Activated CD4-positive, alpha-beta memory T cell treated with anti-CD3 and anti-CD28 coated beads, Interleukin-2, amount 10 ng/mL, durations not matched to agents 7 days and 5 days (primary cell): ENCODE measurements at places on chromosomes 3 and 15. TPM values are rescaled to one million over a fixed set of nuclear protein-coding genes. Genes with fewer than 3 reads are reported as not detected.

Gene ZNF654
- 26.5 TPM for total RNA-seq

Gene EXD1
- total RNA-seq, result not detected

DNA sequence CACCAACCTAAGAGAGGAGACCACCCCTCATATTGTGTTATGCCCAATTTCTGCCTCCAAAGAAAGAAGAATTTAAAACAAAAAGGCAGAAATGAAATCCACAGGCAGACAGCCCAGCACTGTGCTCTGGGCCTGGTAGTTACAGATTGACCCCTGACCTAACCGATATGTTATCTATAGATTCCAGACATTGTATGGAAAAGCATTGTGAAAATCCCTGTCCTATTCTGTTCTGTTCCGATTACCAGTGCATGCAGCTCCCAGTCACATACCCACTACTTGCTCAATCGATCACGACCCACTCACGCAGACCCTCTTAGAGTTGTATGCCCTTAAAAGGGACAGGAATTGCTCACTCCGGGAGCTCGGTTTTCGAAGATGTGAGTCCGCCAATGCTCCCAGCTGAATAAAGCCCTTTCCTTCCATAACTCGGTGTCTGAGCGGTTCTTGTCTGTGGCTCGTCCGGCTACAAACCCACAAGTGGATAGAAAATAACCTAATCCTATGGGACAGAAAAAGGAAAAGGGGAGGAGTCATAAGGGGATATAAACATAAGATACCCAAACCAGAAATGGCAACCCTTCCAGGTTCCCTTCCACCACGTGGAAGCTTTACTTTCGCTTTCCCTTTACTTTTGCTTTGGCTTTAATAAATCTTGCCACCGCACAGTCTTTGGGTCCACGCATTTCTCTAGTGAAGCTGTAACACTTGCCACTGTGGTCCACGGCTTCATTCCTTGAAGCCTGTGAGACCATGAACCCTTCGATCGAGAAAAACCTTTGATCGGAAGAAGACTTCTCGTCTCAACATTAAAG, 1.7 kb upstream of the CFAP91 start:
- H3K4me1 ChIP-seq, result peaks cover 37% of the 10 kb centered on the region
- no peak for DNase-seq
- H3K4me3 ChIP-seq, result no peak overlapping the region
- H3K36me3 ChIP-seq, result peaks cover 6% of the 10 kb centered on the region
- peaks cover 16% of the 10 kb centered on the region for H3K27me3 ChIP-seq

DNA sequence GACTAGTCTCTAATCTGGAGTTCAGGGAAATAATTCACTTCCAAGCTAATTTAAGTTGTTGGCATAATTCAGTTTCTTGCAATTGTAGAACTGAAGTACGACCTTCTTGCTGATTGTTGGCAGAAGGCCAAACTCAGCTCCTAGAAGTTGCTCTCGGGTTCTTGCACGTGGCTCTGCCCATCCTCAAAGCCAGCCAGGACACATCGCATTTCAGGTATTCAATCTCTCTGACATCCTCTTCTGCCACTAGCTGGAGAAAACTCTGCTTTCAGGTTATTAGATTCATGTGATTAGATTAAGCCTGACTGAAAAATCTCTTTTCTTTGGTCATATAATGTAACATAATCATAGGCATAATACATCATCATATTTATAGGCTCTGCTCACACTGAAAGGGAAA, 362.0 kb downstream of the ZPLD1 start:
- no peak overlapping the region for H3K27ac ChIP-seq
- H3K4me1 ChIP-seq, result no peaks in the 10 kb centered on the region
- no peak overlapping the region for H3K4me3 ChIP-seq
- no peaks in the 10 kb centered on the region for H3K27me3 ChIP-seq

DNA sequence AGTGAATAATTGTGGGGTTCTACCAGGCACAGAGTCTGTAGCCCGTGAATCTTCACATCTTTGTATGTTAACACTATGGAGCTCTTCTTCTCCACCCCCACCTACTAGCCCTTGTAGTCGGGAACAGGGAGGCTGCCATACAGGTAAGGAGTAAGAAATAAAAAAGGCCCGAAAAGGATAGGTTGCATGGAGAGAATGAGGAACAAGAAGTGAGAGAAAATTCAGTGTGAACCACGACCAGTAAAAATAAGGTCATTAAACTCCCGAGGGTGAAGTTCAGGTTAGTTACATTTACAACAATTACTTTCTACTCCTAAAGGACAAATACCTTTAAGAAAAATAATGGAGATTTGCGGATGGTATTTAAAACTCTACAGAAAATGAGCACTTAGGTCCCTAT, 53.3 kb downstream of the OSBPL10 start:
- H3K36me3 ChIP-seq, result no peaks in the 10 kb centered on the region
- peaks cover 4% of the 10 kb centered on the region for H3K4me1 ChIP-seq
- H3K4me3 ChIP-seq, result no peak overlapping the region
- H3K27me3 ChIP-seq, result no peaks in the 10 kb centered on the region
- no peak overlapping the region for H3K27ac ChIP-seq
- no peak for DNase-seq

DNA sequence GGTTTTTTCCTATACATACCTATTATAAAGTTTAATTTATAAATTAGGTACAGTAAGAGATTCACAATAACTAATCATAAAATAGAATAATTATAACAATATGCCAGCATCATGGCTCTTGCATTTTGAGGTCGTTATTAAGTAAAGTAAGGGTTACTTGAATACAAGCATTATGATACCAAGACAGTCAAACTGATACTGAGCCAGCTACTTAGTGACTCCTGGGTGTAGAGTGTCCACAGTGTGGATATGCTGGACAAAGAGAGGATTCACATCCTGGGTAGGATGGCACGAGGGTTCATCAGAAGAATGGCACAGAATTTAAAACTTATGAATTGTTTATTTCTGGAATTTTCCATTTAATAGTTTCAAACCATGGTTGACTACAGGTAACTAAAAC, 157.2 kb upstream of the IL12A start:
- no peaks in the 10 kb centered on the region for H3K4me1 ChIP-seq
- H3K27me3 ChIP-seq, result peaks cover 2% of the 10 kb centered on the region

GRCh38 chr15:39114690-39115378, 466.0 kb upstream of the THBS1 start:
- no peak overlapping the region for H3K4me3 ChIP-seq
- no peaks in the 10 kb centered on the region for H3K36me3 ChIP-seq

DNA sequence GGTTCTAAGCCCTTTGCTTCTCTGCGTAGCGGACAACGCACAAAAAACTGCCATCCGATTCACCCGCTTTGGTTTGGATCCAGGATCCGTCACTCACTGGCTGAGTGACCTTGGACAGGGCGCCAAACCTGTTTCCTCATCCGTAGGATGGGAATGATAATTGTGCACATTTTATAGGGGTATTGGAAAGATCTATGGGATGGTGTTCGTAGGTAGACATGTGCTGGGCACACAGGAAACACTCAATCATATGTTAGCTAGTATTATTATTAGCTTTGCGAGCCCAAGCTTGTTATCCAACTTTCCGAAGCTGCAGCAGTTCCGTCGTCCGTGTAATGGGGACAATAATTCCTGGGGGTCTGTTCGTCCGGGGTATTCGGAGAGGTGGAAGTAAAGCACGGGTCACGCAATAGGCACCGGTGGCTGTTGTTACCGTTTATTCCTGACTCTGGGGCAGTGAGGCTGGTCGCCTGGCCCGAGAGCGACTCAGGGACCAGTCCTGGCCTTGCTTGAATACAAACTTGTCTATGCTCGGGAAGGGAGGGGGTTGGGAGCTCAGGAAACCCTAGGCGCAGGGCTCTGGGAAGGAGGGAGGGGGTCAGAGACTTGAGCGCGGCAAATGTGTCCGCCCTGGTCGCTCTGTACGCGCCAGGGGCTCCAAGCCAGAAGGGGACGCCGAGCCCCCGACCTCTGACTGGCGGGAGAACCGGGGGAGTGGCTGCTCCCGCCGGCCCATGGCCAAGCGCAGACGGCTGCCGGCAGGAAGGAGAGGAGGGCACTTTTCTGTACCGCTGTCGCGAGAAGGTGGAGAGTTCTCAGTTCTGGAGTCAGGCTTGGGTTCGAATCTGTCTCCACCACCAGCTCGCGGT, 1.3 kb downstream of the SPSB4 start:
- H3K27ac ChIP-seq, result no peak overlapping the region
- H3K4me1 ChIP-seq, result peaks cover 14% of the 10 kb centered on the region
- no peak for DNase-seq
- peak overlapping the region; percentile 41 for H3K4me3 ChIP-seq
- H3K36me3 ChIP-seq, result no peaks in the 10 kb centered on the region

- no peak overlapping the region for H3K4me3 ChIP-seq
- no peaks in the 10 kb centered on the region for H3K36me3 ChIP-seq
- H3K4me1 ChIP-seq, result no peaks in the 10 kb centered on the region
- DNase-seq, result no peak
- H3K27ac ChIP-seq, result no peak overlapping the region
These were observed 263.6 kb upstream of the AZI2 start for GRCh38 chr3:28612232-28612631.

DNA sequence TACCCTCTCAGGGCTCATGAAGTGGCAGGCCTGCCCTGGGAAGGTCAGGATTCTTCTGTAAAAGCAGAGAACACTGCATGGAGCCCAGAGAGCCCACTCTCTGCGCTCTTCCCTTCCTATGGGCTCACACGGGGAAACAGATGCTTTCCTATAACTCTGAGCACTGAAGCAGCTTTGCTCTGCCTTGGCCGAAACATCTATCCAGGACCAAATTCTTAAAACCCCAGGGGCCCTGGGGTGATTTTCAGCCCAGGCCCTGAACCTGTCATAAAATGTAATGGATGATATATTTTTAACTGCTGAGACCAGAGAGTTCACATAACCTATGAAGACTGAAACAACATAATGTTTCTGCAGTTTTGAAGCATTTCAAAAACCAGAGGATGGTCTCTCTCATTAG, 249.9 kb upstream of the CTDSPL start:
- H3K27me3 ChIP-seq, result peaks cover 2% of the 10 kb centered on the region
- no peaks in the 10 kb centered on the region for H3K36me3 ChIP-seq
- DNase-seq, result no peak
- no peaks in the 10 kb centered on the region for H3K4me1 ChIP-seq
- no peak overlapping the region for H3K27ac ChIP-seq

DNA sequence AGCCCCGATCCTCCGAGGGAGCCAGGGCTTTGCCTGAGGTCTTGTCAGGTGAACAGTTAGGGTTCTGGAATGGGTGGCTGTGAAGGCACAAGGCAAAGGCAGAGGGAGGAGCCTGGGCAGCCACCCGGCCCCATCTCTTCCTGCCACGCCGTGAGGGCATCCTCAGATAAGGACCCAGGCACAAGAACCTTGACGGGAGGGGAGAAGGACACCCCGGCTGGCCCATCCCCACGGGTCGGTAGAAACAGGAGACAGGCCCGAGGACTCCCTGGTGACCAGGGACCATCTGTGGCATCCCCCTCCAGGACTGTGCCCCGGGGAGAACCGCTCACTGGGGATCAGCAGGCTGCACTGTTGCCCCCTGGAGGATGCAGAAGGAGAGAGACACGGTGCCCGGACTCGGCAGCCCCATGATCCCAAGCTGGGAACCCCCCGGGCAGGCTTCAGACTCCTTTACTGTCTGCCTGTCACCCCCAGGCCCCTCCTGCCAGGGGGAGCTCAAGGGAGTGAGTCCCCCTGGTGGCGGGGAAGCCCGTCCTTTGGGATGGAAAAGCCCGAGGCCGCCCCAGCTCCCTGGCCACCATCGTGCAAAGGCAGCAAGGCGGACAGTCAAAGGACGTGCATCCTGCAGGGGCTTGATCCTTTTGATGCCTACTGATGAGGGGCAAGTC, 12.3 kb upstream of the PCSK6 start:
- no peak overlapping the region for H3K27ac ChIP-seq
- H3K27me3 ChIP-seq, result peaks cover 16% of the 10 kb centered on the region
- H3K4me3 ChIP-seq, result peak overlapping the region; percentile 40
- DNase-seq, result peak; percentile 55
- H3K4me1 ChIP-seq, result peaks cover 44% of the 10 kb centered on the region

- H3K27me3 ChIP-seq, result peaks cover 35% of the 10 kb centered on the region
- no peak for DNase-seq
- peaks cover 2% of the 10 kb centered on the region for H3K36me3 ChIP-seq
- peaks cover 51% of the 10 kb centered on the region for H3K4me1 ChIP-seq
These were observed 826 bp downstream of the SHC4 start for GRCh38 chr15:48962662-48963523.

DNA sequence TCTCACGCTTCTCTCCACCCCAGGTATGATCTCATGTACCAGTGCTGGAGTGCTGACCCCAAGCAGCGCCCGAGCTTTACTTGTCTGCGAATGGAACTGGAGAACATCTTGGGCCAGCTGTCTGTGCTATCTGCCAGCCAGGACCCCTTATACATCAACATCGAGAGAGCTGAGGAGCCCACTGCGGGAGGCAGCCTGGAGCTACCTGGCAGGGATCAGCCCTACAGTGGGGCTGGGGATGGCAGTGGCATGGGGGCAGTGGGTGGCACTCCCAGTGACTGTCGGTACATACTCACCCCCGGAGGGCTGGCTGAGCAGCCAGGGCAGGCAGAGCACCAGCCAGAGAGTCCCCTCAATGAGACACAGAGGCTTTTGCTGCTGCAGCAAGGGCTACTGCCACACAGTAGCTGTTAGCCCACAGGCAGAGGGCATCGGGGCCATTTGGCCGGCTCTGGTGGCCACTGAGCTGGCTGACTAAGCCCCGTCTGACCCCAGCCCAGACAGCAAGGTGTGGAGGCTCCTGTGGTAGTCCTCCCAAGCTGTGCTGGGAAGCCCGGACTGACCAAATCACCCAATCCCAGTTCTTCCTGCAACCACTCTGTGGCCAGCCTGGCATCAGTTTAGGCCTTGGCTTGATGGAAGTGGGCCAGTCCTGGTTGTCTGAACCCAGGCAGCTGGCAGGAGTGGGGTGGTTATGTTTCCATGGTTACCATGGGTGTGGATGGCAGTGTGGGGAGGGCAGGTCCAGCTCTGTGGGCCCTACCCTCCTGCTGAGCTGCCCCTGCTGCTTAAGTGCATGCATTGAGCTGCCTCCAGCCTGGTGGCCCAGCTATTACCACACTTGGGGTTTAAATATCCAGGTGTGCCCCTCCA, 19.1 kb downstream of the TYRO3 start:
- H3K4me3 ChIP-seq, result no peak overlapping the region
- no peaks in the 10 kb centered on the region for H3K36me3 ChIP-seq
- no peak for DNase-seq
- H3K27me3 ChIP-seq, result peaks cover 7% of the 10 kb centered on the region
- no peaks in the 10 kb centered on the region for H3K4me1 ChIP-seq
- H3K27ac ChIP-seq, result no peak overlapping the region

DNA sequence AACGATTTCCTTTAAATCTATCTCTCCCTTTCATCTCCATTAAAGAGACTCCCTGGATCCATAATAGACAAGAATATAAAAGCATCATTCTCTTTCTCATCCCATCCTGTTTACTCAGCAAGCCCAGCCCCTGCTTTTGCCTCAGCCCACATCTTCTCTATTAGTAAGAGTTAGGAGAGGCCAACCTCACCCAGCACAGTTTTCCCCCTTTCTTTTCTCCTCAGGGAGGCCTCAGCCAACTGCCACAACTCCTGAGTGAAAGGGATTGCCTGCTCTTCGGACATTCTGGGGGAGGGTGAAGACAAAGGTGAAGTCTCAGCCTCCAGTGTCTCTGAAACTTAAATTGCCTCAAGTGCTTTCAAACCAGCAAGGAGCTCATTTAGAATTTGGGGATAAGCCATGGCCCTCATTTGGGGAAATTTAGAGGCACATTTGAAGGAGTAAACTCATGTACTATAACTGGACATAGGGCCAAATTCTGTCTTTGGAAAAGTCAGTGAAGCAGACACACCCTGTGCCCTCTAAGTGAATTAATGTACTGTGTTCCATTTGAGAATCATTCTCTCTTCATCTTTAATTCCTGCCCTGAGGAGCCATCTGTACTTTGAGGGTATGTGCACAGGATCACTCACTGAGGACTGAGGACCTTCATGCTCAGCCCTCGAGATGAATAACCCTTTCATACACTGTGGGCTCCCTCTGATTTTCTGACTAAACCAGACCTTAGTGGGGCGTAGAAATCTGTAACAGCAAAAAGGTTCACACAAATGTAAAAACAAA, 82.5 kb downstream of the SOX2 start:
- DNase-seq, result no peak
- no peak overlapping the region for H3K4me3 ChIP-seq
- no peak overlapping the region for H3K27ac ChIP-seq
